ENCODE measurements at places on chromosomes 16 and 17.

GRCh38 chr17:46812624-46813318, 5.7 kb downstream of the WNT3 start:
- no peak for DNase-seq

GRCh38 chr17:52885882-52886281, 727.4 kb upstream of the CA10 start:
- no peak for DNase-seq

DNA sequence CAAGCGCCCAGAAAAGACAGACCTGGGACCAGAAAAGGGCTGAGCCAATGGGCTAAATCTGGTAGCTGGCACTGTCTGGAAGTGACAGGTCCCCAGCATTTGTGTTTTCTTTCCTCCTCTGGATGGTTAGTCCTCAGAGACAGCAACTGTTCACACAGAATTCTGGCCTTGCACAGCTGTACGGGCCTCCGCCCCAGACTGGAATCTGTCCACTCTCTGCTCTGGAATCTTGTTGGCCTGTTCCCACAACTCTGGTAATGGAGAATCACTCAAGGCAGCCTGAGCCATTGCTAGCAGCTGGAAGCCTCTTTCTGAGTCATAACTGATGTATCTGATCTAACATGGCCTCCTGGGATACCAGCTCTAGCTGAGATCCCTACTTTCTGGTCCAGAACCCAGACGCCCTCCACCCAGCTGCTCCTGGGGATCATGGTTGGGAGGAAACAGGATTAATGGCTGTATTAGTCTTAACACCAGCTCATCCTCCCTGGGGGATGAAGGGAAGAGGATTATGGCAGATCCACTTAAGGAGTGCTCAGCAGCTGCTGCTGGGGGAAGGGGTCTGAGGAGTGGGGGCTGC, 9.1 kb downstream of the ZNF668 start:
- no peak for DNase-seq

DNA sequence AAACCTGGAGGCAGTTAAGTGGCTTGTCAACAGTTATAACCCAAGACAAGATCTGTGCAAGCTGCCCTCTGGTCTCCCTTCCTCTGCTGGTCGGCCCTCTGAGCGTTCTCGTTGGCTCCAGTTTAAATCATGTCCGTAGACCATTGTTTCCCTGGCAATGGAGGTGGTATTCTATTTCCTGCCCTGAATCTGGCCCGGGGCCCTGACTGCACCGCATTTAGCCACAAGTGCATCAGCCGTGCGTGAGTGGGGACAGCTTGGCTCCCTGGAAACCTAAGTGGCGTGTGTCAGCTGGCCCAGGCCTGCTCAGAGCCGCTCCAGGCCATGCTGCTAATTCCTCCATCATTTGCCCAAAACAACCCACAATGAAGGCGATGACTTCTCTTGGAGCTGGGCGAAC, 15.0 kb upstream of the MYLK3 start:
- peak; percentile 19 for DNase-seq

DNA sequence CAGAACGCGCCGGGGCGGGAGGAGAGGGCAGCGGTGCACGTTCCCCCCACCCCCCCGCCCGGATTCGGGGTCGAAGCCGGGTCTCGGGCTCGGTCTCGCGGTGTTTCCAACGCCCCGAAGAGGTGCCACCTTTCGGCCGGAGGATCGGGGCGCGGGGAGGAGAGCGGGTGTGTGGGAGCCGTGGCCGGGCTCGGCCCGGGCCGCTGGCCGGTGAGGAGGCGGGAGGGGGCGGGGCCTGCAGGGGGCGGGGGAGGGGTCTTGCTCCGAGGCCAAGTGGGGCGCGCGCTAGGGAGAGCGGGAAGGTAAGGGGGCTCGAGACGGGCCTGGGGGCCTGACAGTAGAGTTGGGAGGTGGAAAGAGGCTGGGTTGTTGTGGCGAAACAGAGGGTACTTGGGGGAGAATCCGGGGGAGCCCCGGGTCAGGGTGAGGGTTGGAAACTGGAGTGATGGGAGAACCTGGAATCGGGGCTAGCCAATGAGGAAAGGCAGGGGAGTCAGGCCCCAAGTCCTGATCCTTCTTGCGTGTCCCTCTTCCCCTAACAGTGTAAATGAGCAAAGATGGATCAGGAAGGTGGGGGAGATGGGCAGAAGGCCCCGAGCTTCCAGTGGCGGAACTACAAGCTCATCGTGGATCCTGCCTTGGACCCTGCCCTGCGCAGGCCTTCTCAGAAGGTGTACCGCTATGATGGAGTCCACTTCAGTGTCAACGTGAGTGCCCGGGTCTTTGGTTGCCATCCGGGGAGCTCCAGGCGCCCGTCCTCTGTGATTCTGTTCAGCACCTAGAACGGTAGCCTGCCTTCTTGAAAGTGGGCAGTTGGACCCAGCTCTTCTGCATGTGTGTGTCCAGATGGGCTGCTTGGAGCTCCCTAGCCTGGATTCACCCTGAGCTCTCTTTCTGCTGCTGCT, 873 bp downstream of the SETD1A start:
- DNase-seq = no peak
